ENCODE measurements at places on chromosomes 1 and 21.

DNA sequence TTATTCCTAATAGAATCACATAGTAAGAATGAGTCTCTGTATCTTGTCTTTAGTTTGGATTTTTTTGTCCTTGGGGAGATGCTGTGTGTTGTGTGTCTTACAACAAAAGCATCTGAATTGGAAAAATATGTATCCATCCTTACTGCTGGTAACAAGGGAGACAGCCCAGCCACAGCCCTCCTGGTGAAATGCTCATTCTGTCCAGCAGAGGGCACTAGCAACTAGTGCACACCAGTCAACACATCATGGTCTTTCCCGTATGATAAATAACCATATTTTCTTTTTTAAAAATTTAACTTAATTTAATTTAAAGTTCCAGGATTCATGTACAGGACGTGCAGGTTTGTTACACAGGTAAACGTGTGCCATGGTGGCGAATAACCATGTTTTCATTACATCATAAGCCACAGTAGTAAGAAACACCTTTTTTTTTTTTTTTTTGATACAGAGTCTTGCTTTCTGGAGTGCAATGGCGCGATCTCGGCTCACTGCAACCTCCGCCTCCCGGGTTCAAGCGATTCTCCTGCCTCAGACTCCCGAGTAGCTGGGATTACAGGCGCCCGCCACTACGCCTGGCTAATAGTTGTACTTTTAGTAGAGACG is 245.1 kb downstream of the PTBP2 start:
- peak; percentile 58 for DNase-seq

- peak; percentile 51 for DNase-seq
Measured at GRCh38 chr1:150976879-150977694, 2.5 kb upstream of the CERS2 start.

DNA sequence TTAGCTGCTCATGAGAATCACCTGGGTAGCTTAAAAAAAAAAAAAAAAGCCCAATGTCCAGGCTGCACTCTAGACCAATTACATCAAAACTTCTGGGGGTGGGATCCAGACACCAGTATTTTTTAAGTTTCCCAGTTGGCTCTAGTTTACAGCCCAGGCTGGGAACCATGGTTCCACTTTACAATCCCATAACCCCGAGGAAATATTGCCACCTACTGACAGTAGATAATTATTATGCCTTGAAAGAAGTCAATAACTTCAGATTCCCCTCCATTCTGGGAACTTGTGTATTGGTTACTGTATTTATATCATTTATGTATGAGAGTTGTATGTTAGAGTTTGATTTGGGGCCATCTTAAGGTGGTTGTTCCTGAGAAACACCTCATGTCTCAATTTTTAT is 100.2 kb downstream of the SPATA46 start:
- no peak for DNase-seq

DNA sequence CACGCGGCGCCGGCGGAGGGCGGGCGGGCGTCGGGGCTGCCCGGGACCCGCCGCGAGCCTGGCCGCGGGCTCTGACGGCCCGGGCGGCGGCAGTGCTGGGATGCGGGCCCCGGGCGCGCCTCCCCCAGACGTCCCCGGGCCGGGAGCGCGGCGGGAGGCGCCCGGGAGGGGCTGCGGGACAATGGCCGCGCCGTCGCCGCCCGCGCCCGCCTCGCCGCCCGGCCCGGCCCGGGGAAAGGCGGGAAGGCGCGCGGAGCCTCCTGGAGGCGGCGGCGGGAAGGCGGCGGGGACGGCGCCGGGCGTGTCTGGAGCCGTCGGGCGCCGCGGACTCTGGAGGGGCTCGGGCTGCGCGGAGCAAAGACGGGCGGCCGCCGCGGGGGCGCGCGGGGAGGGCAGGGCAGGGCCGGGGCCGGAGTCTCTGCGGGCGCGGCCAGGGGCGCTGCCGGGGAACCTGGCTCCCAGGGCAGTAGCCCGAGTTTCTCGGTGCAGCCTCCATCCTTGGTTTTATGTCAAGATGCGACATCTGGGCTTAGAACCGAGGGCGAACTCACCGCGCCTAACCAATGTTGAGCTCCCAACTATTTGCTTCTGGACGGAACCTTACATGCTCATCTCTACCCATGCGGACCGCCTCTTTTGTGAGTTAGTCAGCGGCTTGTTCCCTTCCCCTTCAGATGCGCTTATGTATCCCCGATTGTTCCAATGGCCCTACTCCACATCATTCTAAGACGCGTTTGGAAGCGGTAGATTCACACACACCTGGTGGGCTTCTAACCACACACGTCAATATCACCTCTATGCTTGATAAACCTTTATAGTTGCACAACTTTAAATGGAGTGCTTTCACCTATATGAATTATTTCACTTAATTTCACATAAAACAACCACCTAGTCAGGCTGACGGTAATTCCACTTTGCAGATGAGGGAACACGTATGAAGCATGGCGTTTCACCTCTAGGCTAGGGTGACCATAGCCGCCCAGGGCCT is 651 bp downstream of the ZBTB8A start:
- DNase-seq, result no peak

GRCh38 chr1:178310685-178311105 is 186.1 kb downstream of the CLEC20A start:
- DNase-seq, result no peak

DNA sequence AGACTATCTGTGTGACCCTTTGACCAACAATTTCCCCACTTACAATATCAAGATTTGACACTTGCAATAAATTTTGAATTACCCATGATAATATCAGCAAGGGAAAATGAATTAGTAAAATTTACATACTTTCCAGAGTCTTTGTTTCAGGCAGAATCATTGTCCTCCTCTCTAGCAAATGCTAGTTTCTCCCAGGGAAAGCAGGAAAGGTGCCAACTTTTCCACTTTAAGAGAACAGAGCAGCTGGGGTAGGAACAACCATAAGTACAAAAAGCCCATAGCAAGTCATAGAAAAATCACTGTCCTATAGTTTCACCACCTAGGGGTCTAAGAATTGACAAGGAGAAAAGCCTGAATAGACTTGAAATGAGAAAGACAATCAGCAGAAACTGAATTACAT is 67.1 kb upstream of the GUCA2B start:
- no peak for DNase-seq

DNA sequence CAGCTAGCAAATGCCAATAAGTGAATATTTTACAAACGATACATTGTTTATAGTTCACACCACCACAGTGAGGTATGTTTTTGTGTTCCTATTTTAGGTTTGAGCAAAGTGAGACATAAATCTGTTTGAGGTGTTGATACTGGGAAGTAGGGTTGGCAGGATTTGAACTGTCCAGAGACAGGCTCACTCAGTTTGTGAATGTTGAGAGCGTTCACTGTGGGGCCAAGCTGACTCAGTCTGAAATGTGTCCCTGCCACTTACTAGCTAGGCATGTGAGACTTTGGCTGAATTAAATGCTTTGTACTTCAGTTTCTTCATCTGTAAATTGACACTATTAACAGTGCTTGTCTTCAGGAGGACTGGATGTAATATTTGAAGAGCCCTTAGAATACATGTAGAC is 35.1 kb downstream of the DIRAS3 start:
- no peak for DNase-seq

DNA sequence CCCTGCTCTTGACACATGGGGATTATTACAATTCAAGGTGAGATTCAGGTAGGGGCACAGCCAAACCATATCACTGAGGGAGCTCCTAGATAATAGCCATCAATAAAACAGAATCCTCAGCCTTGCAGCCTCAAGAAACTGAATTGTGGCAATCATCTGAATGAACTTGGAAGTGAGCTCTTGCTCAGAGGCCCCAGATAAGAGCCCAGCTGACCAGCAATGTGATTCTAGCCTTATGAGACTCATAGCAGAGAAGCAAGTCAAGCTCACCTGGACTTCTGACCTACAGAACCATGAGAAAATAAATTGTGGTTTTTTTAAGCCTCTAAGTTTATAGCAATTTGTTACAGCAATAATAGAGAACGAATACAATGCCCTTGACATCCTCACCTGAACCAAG is 302.5 kb downstream of the LTN1 start:
- DNase-seq, result no peak

GRCh38 chr21:45413922-45414321 is 9.0 kb downstream of the COL18A1 start:
- DNase-seq, result no peak

GRCh38 chr1:19457607-19458006 is 27.7 kb downstream of the CAPZB start:
- DNase-seq, result no peak

GRCh38 chr1:42957880-42958487 is 684 bp downstream of the SLC2A1 start:
- DNase-seq, result peak; percentile 32

- no peak for DNase-seq
Measured at GRCh38 chr1:167246971-167247370, 26.3 kb downstream of the POU2F1 start.

DNA sequence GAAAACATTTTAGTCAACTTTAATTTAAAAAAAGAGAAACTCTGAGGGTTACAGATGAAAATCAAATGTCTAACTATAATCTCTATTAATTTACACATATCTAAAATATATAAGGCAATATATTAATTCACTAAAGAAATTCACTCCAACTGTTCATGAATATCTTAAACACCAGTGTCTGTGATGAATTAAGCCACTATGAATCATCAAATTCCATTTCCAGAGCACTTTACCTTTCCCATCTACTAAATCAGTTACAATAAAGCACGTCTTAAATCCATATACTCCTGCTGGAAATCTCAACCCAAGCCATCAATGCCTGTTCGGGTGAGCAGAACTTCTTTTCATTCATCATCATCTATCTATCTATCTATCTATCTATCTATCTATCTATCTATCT is 4.3 kb downstream of the TAF5L start:
- DNase-seq, result no peak

GRCh38 chr21:17988102-17988437 is 168.9 kb upstream of the C21orf91 start:
- DNase-seq, result no peak

- no peak for DNase-seq
Measured at GRCh38 chr1:230084408-230085177, 17.6 kb downstream of the GALNT2 start.

GRCh38 chr1:206864939-206865671 is at the start of gene IL20:
IL20 (plus strand) TSS chr1:206865623; CDS start chr1:206865853, 230 bp downstream.
- DNase-seq, result peak; percentile 79

DNA sequence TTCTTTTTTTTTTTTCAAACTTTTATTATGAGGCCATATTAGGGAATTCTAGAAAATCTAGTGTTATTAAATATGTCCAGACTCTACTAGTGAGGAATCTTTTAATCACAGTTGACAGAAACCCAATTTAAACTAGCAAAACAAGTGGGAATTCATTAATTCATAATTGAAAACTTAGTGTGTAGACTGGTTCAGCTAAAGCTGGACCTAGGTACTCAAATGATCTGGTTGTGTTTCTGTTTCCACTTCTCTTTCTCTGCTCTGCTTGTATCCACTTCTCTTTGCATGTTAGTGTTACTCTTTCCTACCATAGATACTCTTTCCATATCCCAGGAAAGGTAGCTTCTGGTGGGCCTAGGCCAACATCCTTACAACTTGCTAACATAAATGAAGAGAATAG is 81.2 kb upstream of the HIVEP3 start:
- no peak for DNase-seq

GRCh38 chr21:28220680-28221079 is 772.0 kb downstream of the LTN1 start:
- no peak for DNase-seq

- DNase-seq, result no peak
Measured at GRCh38 chr21:45611939-45612664, 31.4 kb upstream of the PCBP3 start.

DNA sequence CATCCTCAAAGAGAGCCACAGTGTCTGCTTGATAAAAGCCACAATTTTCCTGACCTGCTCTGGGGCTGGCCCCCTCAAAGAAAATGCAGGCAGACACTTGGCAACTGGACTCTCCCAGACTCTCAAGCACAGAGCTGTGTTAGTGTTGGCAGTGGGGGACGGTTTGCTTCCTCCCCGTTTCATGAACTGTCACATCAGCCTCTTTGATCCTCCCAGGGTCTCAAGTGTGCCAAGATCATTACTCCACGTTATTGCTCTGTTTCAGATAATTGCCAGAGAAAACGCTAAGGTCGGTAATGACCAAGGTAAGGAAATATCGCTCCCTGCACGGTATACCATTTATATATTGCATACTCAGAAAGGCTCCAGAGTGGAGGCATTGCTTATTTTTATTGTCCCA is 138.8 kb downstream of the NTMT2 start:
- no peak for DNase-seq

DNA sequence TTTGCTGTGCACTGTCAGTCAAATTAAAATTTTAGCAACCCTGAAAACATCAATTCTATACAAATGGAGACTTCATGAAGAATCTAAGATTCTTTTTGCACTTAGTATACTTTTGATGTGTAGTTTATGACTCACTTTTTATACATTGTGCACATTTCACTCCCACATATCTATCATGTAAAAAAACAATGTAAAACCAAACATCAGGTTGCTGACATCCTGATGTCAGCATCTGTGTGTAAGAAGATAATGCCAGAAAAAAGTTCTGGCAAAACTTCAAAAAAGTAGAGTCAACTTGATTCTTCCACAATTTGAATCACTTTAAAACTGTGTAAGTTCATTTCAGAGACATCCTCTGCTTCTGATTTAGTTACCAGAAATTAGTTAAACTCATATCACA is 115.7 kb downstream of the CENPF start:
- no peak for DNase-seq

GRCh38 chr21:30194701-30195299 is 21.1 kb downstream of the CLDN8 start:
- no peak for DNase-seq

DNA sequence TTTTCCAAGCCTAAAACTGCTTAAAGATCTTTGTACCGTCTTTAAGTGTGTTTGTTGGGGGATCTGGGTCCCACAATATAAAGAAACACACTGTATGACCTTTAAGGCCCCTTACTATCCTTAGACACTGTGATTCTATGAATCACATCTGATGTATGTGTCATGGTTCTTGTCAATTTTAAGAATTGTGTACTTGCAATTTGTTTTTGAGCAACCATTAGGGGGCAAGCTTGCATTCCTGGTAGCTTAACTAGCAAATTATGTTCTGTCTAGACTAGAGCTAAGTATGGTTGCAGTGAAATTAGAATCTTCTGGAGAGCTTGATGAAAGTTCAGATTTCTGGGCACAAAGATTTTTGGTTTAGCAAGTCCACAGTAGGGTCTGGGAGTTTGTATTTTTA is 219.5 kb downstream of the TPR start:
- no peak for DNase-seq

DNA sequence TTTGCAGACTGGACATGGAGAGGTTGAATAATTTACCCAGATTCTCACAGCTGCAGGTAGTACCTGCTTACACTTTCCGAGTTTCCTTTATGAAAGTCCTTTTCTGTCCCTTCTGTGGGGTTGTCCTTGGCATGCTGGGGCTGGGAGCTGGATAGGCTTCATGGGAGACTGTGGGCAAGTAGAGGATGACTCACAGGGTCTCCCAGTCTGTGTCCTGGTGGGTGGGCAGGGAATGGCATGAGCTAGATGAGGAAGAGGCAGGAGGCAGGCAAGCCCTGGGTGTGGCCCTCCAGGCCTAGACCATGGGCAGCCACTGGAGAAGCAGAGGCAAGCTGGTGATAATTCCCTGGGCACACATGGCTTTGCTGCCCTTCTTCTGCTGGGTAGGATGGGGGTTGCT is 80.6 kb downstream of the NAV1 start:
- DNase-seq, result no peak

GRCh38 chr1:173580658-173581057 is 22.2 kb downstream of the SLC9C2 start:
- DNase-seq, result no peak

- DNase-seq, result no peak
Measured at GRCh38 chr1:25017436-25018109, 87.5 kb upstream of the RUNX3 start.
